ENCODE measurements at places on chromosomes 5 and 9.

DNA sequence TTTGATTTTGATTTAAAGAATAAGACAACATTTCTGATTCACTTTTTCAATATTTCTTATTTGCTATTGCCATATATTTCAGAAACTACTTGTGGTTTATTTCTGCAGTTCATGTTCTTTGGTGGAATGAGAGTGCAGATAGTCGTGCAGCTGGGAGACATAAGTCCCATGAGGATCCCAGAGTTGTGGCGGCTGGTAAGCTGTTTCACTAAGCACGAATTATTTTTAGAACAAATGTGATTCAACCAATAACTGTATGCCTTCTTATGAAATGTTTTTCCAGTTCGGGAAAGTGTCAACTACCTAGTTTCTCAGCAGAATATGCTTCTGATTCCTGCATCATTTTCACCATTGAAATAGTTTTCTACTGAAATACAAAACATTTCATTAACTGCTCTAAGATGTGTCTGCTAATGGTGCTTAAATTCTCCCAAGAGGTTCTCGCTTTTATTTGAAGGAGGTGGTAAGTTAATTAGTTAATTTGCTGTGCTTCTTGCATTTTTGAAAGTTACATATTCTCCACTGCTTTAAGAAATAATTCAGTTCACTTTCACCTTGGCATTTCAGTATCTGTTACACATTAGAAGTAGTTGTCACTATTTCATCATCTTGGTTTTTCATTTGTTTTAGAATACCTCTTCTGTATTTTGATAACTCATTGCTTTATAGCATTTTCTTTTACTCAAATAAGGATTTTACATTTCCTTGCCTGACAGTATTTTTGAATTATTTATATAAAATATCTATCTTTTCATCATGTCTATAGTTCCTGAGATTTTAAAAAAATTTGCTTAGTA, 9.0 kb downstream of the NIPSNAP3B start:
- DNase-seq: no peak

DNA sequence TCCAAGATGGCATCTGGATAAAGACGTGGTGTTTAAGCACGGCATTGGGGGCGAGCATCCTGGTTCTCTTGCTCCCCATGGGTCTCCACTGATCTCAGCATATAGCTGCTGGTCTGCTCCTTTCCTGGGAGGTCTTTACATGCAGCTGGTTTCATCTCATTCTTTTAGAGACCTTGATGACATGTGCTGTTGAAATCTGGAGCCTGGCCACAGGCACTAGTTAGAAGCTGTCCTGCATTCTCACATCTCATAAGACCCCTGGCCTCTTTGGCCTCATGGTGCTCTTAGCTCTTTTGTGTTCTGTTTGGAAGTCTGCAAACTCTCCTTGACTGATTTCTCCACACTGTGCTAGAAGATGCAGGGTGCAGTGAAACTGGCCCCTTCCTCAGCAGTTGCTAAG, 113.0 kb downstream of the SMARCA2 start:
- DNase-seq: no peak

GRCh38 chr5:14890846-14891245, 19.3 kb upstream of the ANKH start:
- no peak for DNase-seq

- no peak for DNase-seq
These were observed 14.5 kb downstream of the PHAX start for GRCh38 chr5:126615286-126615685.

GRCh38 chr5:114391321-114391720, 29.5 kb downstream of the KCNN2 start:
- no peak for DNase-seq
